Left ventricle myocardium inferior (tissue), 1 donor: ENCODE measurements at places on chromosomes 16 and 17. TPM values are rescaled to one million over a fixed set of nuclear protein-coding genes. Genes with fewer than 3 reads are reported as not detected.

MYH1 gene
- total RNA-seq: 0.14 TPM

DNA sequence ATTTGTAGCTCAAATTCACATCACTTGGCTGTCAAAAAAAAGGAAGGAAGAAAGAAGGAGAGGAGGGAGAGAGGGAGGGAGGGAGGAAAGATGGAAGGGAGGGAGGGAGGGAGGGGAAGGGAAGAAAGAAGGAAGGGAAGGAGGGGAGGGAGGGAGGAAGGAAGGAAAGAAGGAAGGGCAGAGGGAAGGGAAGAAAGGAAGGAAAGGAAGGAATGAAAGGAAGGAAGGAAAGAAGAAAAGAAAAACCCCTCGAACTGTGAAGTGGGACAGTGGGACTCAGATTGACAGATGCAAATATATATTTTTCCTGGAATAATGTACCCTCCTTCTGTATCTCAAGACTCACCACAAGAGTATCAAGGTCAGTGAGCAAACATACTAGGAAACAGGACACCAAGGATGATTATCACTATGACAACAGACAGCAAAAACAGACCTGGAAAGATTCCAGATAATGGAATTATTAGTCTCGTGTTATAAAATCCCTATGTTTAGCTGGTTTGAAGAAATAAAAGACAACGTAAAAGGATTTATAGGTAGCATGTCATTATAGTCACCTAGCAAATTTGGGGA, 24.2 kb upstream of the ABCA3 start:
- DNase-seq: no peak

GRCh38 chr17:17605083-17605728, 13.7 kb upstream of the PEMT start:
- no peak for DNase-seq

DNA sequence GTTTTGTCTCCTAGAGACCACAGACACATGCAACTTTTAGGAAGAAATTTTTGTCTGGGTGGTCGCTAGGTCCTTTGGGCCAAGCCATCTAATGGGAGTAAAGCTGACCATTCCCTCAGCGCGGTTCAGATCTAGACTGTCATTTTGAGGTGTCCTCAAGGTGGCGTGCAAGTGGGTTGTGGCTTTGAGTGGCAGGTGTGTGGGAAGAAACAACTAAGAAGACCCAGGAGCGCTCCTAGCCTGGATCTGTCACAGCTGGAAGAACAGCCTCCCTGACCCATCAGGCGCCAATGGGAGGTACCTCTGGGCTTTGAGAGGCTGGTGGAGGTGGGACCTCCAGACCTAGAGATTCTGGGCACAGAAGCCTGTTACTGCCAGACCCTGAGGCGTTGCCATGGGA, 645.1 kb downstream of the KCNJ18 start:
- DNase-seq: no peak

TENT4B gene
- total RNA-seq: 7.5 TPM

DNA sequence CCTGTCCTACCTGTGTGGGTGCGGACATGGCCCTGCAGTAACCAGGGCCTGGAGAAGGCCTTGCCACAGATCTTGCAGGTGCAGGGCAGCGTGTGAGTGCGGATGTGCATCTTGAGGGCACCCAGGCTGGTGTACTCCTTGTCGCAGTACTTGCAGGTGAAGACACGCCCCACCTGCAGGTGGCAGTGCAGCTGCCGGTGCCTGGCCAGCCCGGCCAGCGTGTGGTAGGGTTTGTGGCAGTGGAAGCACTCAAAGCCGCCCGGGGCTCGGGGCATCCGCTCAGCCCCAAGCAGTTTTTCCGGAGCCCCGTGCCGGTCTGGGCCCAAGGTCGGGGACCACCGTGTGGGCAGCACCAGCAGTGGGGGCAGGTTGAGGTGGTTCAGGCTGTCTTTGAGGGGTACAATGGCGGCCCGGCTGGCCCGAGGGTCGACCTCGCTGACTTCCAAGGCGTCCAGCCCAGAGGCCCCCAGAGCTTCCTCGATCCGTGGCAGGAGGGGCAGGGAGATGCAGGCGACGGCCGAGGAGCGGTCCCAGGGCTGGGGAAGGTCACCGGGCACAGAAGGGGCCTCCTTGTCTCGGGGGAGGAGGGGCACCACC, 5.1 kb downstream of the SNAI3 start:
- DNase-seq: no peak

SCARF1 gene
- total RNA-seq: 12.2 TPM

SMG1 gene
- total RNA-seq: 41.2 TPM

DNA sequence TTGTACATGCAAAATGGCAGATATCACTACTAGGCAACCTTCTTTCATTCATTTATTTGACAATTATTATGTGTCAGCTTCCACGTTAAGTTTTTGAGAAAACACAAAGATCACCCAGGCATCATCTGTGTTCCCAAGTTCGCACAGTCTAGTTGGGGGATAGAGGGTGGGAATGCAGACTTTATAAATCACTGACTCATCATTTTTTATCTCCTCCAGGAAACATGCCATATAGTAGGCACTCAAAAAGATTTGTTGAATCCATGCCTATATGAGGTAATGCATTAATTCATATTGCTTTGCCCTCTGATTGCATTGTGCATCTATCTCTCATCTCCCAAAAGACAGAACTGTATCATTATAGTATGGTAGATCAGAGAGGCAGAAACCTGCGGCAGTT, 196.8 kb upstream of the TOX3 start:
- DNase-seq: no peak

GRCh38 chr16:31861455-31861854, 12.2 kb upstream of the ZNF267 start:
- DNase-seq: no peak

RCVRN gene
- 0.47 TPM for total RNA-seq

DNA sequence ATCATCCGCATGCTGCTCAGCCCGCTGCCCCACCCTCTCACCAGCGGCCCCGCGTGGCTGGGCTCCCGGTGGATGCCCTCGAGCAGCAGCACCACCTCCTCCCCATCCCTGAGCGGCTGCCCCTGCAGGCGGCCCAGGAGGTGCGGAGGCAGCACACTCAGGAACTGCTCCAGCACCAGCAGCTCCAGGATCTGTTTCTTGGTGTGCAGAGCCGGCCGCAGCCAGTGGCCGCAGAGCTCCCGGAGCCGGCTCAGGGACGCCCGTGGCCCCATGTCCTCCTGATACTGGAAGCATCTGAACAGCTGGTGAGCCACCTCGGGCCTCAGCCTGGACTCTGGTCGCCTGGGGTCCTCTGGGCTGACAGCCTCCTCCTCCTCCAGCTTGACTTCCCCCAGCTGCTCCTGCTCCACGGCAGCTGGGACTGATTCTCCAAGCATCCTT, 6.6 kb downstream of the ZSCAN10 start:
- DNase-seq: no peak

DNA sequence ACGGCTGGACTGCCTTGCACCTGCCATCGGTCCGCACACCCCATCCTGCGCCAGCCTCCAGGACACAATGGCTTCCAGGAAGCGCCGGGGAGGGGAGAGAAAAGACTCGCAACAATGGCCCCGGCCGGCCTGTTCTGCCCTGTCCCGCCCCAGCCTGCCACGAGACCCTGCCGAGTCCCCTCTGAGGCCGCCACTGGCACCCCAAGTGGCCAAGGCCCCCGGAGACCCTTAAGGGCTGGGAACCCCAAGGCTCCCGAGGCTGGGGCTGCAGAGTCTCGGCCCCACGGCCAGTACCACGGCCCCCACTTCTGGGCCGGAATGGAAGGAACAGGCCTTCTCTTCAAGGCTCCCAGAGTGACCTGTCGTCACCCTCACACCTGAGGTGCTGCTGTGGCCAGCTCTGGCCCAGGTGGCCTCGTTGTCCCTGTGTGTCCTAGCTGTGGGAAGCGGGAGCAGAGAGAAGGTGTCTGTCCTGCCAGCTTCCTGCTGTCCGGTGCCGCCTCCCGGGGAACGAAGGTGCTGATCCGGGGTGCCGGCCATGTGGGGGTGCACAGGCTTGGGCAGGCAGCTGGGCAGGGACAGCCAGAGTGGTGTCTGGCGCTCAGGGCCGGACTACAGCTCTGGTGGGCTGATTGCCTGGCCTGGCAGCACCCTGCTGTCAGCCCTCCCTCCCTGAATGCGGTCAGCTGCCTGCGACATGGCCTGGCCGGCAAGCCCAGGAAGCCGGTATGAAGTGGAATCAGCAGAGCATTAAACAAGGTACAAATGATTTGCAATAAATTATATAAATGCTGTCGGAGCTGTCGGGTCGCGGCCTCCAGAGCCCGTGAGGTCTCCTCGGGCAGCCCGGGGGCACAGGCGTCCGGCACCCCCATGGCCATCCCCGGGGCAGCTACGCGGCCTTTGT, 8.2 kb upstream of the CACNA1H start:
- DNase-seq: no peak

DNA sequence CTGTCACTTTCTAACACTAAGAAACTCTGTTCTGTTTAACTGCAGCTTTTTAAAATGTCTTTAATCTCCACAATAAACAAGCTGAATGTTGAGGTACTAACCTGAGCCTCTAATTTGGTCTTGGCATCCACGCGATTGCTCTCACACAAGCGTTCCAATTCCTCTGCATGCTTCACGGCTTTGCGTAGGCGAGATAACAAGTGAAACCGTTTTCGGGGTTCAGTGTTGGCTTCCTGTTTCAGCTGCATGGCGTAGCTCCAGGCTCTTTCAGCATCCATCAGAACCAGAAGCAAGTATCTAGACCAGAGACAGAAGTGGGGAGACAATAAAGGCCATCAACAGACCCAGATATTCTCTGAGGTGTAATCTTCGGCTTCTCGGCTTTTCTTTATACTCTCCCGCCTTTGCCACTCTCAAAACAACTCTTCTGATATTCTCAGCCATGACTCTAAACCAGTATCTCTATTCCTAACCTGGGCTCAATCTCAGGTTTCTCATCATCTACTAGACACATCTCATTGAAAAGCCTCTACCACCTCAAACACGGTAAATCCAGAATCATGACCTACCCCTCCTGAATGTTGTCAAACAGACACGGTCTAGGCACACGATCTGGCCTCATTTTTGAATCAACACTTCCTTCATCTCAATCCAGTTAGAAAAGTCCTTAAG, 8.3 kb downstream of the SRP68 start:
- DNase-seq: no peak

- peak; percentile 19 for DNase-seq
Observed at GRCh38 chr17:66904760-66905624, 59.5 kb upstream of the CACNG4 start.

- DNase-seq: peak; percentile 47
Observed at GRCh38 chr17:1251866-1252608, 18.2 kb upstream of the BHLHA9 start.

DUSP3 gene
- 293 TPM for total RNA-seq

KRT12 gene
- not detected for total RNA-seq

WNT3 gene
- total RNA-seq: 0.96 TPM

DNA sequence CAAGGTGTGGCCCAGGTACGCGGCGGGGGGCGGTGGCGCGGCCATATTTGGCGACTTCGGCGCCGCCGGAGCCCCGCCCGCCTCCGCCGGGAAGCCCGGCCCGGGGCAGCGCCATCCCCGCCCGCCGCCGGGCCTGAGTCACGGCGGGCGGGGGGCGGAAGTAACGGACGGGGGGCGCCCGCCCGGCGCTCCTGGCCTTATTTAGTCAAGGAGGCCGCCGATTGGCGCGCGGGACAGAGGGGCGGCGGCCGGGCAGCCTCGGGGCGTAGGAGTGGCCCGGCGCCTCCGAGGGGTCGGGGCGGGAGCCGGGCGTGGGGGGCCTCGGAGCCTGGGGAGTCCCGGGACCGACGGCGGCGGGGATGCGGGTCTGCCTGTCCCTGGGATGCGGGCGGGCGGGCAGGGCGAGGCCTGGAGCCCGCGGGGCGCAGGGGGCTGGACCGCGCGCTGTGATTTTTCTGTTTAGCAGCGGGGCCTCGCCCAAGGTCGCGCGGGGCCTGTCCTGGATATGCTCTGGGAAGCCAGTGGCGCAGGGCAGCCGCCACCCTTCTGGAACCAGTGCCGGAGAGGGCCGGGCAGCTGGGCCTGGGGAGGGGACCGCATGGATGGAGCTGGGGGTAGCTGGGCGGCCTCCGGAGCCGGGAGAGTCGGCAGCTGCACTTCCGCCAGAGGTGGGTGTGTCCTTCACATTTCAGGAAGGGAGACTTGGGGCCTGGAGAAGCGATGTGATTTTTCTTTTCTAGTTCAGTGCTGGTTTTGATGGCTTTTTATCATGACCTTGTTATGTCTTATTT, 2.3 kb upstream of the ACTG1 start:
- peak; percentile 88 for DNase-seq

FBXW10B gene
- 1.0 TPM for total RNA-seq

MYH11 gene
- total RNA-seq: 15.6 TPM

SLFN14 gene
- not detected for total RNA-seq

GRCh38 chr16:89383095-89384003, 107.0 kb downstream of the ANKRD11 start:
- peak; percentile 49 for DNase-seq

GRCh38 chr17:79045842-79046196, 21.9 kb downstream of the C1QTNF1 start:
- DNase-seq: peak; percentile 76

AANAT gene
- not detected for total RNA-seq

PRDM7 gene
- not detected for total RNA-seq

DNA sequence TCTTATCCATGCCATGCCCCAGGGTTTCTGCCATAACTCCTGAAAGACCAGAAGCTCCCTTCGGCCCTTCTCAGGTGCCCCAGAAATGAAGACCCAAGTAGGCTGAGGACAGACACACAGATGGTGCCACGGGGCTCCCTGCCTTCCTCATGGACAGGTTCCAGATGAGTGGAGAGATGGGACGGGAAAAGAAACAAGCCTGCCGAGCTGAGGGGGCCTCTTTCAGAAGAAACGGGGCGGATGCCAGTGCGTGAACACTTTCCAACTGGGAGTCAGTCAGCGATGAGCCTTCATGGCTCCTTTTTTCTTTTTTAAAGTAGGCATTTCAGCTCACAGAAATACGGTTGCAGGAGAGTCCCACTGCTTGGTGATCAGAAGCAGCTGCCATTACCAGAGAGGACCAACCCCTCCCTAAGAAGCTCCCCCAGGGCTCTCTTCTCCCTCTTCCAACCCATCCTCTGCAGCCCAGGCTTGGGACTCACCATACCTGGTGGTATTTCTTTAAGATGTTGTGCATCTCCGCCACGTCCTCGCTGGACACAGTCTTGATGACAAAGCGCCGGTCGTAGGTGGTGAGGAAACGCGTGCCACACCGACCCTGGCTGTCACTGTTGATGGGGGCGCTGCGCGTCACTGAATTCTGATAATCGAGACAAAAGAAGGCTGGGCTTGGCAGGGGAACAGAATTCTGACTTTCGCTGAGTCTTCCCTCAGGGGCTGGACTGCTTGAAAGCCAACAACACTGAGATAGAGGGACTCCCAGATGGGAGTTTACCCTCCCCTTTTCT, 19.2 kb downstream of the PIP4K2B start:
- DNase-seq: no peak

GRCh38 chr16:30142672-30143346, 19.8 kb upstream of the MAPK3 start:
- no peak for DNase-seq

SMPD3 gene
- 0.16 TPM for total RNA-seq

KRTAP4-3 gene
- not detected for total RNA-seq

GRCh38 chr17:63138713-63139112, 172.7 kb downstream of the TANC2 start:
- no peak for DNase-seq

- DNase-seq: no peak
Observed at GRCh38 chr16:4081521-4082021, 34.7 kb downstream of the ADCY9 start.

ARHGDIG gene
- 7.0 TPM for total RNA-seq

- no peak for DNase-seq
Observed at GRCh38 chr17:65259281-65259680, 122.1 kb downstream of the RGS9 start.
